T1000 (cell line): ENCODE measurements at places on chromosomes 13 and 19.

- no peak for DNase-seq
These were observed 18.4 kb upstream of the ARRDC2 start for GRCh38 chr19:17989425-17990094.

- no peak for DNase-seq
These were observed at the start of gene SPRED3 for GRCh38 chr19:38388349-38389100. SPRED3 (plus strand) TSS chr19:38388697; CDS start chr19:38390303, 1,606 bp downstream.

GRCh38 chr19:13022859-13023636 is 27.8 kb downstream of the NFIX start:
- DNase-seq = peak; percentile 60

DNA sequence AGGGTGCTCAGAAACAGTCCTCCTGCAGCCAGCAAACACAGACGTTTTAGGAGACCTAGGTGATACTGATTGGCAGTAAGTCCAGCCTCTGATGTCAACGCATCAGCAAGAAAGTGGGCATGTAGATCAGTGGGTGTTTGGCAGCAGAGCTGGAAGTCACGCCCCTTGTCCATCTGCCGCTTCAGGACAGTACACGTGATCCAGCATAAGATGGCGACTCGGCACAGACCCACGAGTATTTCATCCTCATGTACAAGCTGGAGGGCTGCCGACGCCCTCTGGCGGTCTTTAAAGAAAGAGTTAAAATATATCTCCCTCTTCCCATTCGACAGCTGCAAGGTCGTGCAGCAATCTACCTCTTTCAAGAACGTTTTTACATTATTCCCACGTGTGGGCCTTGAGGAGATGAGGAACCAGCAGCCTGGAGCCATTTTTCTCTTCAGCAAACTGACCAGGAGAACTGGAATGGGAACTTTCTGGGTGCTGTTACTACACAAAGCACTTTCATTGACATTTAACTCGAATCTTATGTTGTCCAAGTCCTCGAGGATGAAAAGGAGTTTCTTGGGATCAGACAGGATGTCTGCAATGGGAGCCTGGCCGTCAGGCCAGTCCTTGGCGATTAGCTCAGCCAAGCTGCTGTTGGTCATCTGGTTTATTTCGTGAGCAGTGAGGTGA is 22.3 kb downstream of the NLRP11 start:
- DNase-seq = no peak

DNA sequence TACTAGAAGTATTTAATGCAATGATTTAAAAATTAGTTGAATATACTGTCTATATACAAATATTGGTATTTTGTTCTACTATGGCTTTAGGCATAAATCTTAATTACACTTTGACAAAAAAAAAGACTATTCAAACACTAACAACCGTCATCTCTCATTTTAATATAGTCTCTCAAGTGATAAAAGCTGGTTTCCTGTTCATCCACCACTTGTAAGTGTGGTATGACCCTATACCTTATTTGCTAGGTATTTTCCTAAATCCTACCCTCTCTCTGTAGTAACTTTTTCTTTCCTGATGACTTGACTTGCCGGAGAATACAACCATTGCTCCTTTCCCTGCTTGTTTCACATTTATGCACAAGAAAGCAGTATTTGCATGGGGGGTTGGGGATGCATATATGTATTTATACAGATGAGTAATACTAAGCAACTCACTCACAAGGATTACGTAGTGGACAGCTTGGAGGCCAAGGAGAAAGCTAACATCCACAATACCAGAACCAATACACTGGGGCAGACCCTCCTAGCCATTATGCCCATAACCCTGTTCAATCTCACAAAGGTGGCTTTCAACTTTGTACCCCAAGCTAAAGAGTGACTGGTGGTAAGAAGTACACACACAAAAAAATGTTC is 12.7 kb upstream of the EFNB2 start:
- DNase-seq = no peak

- no peak for DNase-seq
These were observed 10.7 kb downstream of the IL17D start for GRCh38 chr13:20714161-20714560.

- DNase-seq = no peak
These were observed 26.8 kb downstream of the SLC7A1 start for GRCh38 chr13:29568731-29569130.

GRCh38 chr13:49240017-49240416 is 7.7 kb upstream of the CDADC1 start:
- DNase-seq = no peak

DNA sequence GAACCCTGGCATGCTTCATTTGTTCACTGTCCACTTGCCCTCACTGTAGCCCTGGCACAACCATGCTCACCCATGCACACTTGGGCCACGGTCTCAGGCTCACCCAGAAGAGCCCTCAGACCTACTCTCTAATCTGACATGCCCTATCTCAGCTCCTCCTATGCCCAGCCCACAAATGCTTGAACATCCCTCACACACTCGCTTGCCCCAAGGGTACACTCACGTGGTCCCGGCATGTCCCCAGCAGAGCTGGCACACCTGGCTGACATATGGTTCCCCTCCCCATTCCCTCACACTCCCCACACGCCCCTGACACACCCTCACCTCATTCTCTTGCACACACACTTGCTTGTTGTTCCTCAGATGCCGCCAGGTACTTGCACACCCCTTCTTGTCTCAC is 55.7 kb downstream of the MAP4K1 start:
- DNase-seq = no peak

GRCh38 chr13:90329641-90330040 is 1017.8 kb upstream of the MIR17HG start:
- no peak for DNase-seq

GRCh38 chr13:37700887-37701286 is 102.3 kb upstream of the POSTN start:
- no peak for DNase-seq

DNA sequence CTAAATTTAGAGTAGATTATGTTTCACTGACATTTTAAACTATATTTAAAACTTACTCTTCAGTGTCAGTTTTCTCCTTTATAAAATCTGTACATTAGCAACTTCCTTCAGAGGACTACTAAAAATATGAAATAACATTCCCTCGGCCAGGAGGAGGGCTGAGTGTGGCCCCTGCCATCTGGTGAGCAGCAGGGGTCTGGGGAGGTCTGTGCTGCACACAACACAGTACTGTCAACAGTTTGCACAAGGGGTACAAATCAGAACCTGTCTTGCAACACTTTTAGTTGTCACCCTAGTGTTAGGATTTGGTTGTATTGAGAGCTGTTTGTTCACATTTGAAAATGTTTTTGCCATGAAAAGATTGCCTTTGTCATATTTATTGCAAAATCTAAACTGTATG is 48.9 kb downstream of the TPP2 start:
- DNase-seq = no peak

GRCh38 chr13:25247360-25247759 is 39.9 kb downstream of the MTMR6 start:
- DNase-seq = no peak

DNA sequence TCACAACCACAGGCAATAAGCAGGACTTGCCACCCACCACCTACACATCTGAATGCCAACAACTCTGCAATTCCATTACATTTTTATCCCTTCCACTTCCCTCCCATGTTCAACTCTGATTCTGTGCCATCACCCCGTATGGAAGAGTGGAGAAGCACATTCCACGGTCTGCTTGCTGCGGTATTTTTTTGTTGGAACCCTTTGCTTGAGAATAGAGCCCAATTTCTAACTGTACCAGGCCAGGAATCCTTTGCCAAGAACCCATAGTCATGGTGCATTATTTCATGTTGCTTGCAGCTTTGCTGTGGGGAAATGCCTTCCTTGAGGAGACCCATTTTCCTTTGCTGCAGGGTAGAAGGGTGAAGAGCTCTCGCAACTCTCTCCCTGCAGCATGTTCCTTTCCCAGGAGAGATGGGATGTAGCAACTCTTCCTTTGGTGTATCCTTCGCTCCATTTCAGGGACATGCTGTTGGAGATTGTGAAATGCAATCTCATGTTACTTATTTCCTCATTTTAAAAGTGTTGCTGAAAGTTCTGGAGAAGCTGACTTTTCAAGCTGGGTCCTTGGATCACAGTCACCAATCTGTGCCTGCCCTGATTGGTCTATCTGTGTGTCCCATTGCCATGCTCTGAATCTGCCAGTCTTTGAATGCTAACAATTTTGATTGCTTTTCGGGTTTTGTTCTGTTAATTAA is 69.8 kb upstream of the STARD13 start:
- DNase-seq = no peak

- no peak for DNase-seq
These were observed 13.8 kb downstream of the BIVM start for GRCh38 chr13:102812611-102813287.

DNA sequence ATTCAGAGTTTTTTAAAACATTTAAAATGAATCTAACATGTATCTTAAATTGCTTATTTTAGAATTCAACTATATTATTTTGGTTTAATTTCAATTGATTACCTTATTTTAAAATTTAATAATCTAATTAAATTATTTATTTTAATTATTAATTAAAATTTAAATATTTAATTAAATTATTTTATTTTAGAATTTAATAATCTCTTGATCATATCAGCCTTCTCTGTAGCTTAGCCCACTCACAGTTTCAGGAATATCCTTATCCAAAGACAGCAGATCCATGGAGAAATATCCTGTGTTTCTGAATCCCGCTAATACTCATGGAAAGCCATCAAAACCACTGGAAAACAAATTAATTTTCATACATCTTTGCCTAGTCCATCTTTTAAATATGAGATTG is 1669.2 kb downstream of the PCDH9 start:
- no peak for DNase-seq

DNA sequence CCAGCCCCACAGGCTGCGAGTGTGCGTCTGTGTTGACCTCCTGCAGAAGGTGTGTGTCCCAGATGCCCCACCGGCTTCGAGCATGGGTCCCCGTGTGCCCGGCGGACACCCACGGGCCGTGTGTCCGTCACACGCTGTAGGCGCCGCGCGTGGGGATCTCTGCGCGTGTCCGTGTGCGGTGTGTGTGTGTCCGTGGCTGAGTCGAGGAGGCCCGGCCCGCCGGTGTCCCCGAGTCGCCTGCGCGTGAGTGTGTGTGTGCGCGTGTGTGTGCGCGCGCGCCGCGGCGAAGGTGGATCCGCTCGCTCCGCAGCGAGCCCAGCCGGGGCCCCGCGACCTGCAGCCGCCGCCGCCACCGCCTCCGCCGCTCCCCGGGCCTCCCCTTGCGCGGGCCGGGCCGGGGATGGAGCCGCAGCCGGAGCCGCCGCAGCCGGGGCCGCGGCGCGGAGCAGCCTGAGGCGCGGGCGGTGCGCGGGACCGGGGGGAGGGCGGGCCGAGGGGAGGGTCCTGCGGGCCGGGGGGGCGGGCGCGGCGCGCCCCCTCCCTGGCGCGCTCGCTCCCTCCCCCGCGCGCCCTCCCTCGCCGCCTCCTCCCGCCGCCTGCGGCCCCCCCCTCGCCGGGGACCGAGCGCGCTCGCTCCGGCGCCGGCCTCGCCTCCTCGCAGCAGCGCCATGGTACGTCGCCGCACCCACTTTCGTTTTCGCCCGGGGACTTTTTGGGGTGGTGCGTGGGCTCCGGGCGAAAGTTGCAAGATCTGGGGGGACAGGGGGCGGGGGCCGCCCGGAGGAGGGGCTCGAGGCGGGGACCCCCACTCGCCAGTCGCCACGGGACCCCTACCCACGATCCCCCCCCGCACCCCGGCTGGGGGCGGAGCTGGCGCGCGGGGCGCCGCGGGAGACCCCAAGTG is 7.1 kb upstream of the NFIC start:
- DNase-seq = no peak

- DNase-seq = no peak
These were observed 41.1 kb downstream of the ITGBL1 start for GRCh38 chr13:101493541-101493940.

GRCh38 chr19:41591951-41592562 is 16.1 kb downstream of the CEACAM21 start:
- no peak for DNase-seq

GRCh38 chr13:75256922-75257321 is 225.0 kb downstream of the TBC1D4 start:
- no peak for DNase-seq

DNA sequence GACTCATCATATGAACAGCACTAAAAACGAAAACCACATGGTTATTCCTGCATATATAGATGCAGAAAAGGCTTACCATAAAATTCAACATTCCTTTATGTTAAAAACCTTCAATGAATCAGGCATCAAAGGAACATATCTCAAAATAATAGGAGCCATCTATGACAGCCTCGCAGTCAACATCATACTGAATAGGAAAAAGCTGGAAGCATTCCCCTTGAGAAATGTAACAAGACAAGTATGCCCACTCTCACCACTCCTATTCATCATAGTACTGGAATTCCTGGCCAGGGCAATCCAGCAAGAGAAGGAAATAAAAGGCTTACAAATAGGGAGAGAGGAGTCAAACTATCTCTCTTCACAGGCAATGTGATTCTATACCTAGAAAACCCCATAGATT is 179.6 kb upstream of the HTR2A start:
- DNase-seq = no peak

GRCh38 chr13:35704331-35704730 is 227.8 kb upstream of the MAB21L1 start:
- DNase-seq = no peak

DNA sequence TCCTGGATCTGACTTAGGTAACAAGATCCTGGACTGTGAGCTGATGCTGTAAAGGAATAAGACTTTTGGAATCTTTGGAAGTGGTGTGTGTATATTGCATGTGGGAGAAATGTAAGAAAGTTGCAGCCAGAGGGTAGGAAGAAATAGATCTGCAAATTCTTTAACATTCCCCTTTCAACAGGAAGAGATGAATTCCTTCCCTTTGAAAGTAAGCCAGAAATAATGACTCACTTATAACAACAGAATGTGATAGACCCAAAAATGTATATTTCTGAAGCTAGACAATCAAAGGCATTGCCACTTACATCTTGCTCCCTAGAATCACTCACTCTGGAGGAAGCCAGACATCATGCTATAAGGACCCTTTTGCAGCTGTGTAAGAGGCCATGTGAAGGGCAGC is 9.8 kb upstream of the SIAH3 start:
- peak; percentile 6 for DNase-seq

- no peak for DNase-seq
These were observed 7.8 kb downstream of the ZNF350 start for GRCh38 chr19:51978882-51979281.

DNA sequence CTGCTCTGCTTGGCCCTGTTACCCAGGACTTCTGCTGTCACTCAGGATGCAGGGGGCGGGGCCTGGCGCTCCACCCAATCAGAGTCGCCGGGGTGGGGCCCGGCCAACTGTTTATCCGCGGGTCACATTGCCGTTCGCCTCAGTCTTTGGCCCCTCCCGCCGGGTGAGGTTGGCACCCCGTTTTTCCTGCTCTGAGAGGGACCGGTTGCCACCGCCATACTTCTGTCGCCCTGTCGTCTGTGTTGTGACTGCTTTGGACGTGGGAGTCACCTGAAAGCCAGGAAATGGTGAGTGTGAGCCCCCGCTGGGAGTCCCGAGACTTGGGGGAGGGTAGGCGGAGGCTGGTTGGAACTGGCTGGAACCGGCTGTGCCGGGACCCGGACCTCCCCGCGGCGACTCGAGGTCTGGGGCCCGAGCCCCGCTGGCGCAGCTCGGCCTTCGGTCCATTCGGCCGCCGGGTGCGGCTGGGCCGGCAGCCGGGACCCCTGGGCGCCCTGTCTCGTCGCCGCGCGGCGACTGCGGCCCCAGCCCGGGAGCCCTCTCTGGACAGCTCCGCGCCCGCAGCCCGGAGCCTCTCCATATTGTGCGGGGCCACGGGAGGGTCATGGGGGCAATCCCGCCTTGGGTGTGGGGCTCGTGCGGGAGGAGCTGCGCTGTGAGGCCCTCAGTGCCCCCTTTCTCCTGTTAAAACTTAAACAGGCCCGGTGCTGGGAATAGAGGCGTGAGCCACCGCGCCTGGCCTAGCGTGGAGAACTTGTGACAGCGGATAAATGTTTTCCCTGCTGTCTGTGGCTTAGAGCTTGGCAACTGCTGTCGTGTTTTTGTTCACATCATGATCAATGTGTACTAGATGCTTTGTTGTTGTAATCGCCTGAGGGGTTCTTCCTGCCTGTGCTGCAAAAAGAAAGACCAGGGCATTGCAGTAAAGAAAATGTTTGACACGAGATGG is at the start of gene ZNF844:
TSS of gene ZNF844 (plus strand) at position 142 of the 949 bp plus-strand sequence. CDS start at position 285, 143 bp downstream.
- peak; percentile 89 for DNase-seq
